ENCODE measurements at places on chromosomes 11 and 22. TPM values are rescaled to one million over a fixed set of nuclear protein-coding genes. Genes with fewer than 3 reads are reported as not detected.

The PANX2 gene
- 0.10 TPM for total RNA-seq

GRCh38 chr22:44129619-44129976, 51.1 kb upstream of the PARVG start:
- H3K4me1 ChIP-seq = peaks cover 3% of the 10 kb centered on the region
- no peak for DNase-seq
- peaks cover 9% of the 10 kb centered on the region for H3K36me3 ChIP-seq
- H3K4me3 ChIP-seq = no peak overlapping the region
- H3K27ac ChIP-seq = no peak overlapping the region

The EMID1 gene
- not detected for total RNA-seq

The FBXO3 gene
- total RNA-seq = 24.2 TPM

The RAPSN gene
- 0.48 TPM for total RNA-seq

GRCh38 chr22:27719036-27719347, 82.6 kb downstream of the MN1 start:
- H3K27me3 ChIP-seq = no peaks in the 10 kb centered on the region
- no peak overlapping the region for H3K4me3 ChIP-seq
- no peak overlapping the region for H3K27ac ChIP-seq
- DNase-seq = no peak
- no peaks in the 10 kb centered on the region for H3K4me1 ChIP-seq

GRCh38 chr22:24424001-24424900, 3.1 kb upstream of the ADORA2A start:
- H3K27me3 ChIP-seq = peaks cover 8% of the 10 kb centered on the region
- peak overlapping the region; percentile 57 for H3K27ac ChIP-seq
- peaks cover 45% of the 10 kb centered on the region for H3K4me1 ChIP-seq
- peak overlapping the region; percentile 62 for H3K4me3 ChIP-seq
- H3K36me3 ChIP-seq = peaks cover 9% of the 10 kb centered on the region

GRCh38 chr11:17014833-17015626, 816 bp upstream of the PLEKHA7 start:
- no peaks in the 10 kb centered on the region for H3K36me3 ChIP-seq
- peaks cover 5% of the 10 kb centered on the region for H3K4me1 ChIP-seq
- peaks cover 31% of the 10 kb centered on the region for H3K27me3 ChIP-seq
- H3K27ac ChIP-seq = peak overlapping the region; percentile 32
- peak overlapping the region; percentile 76 for H3K4me3 ChIP-seq

DNA sequence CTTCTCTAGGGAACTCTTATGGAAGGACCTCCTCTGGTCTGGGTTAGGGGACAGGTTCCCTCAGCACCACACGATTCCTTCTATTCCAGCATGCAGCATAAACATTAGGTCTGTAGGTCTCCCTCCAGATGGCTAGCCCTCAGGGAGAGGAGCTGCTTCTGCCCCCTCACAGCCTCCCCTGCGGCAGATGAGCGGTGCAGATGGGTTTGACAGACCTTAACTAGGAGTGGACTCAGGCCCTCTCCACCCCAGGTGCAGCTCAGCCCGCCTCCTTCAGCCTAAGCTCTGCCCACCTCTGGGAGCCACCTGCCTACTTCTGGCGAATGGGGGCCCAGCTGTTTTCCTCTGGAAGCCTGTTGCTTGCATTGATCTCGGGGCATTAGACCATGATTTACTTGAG, 55.7 kb upstream of the EIF3D start:
- no peaks in the 10 kb centered on the region for H3K4me1 ChIP-seq
- no peaks in the 10 kb centered on the region for H3K36me3 ChIP-seq
- no peak overlapping the region for H3K27ac ChIP-seq
- no peak for DNase-seq

DNA sequence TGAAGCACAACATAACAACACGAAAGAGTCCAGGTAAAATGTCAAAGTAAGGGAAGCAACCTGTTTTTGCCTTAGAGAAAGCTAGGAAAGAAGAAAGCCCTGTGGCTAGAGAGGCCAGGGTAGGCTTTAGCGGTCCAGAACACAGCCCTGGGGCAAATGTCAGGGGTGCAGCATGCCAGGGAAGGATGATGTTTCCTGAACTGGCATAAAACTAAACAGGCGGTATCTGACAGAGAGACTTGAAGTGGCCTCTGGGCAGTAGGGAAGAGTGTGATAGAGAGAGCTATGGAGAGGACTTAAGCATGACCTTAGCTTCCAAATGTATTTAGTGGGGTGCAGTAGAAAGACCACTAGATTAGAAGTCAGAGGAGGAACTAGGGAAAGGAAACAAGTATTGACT, 103.5 kb downstream of the KCNC1 start:
- no peak overlapping the region for H3K4me3 ChIP-seq
- H3K36me3 ChIP-seq = no peaks in the 10 kb centered on the region
- no peak for DNase-seq
- H3K27ac ChIP-seq = no peak overlapping the region

The ANKRD49 gene
- total RNA-seq = 36.8 TPM

DNA sequence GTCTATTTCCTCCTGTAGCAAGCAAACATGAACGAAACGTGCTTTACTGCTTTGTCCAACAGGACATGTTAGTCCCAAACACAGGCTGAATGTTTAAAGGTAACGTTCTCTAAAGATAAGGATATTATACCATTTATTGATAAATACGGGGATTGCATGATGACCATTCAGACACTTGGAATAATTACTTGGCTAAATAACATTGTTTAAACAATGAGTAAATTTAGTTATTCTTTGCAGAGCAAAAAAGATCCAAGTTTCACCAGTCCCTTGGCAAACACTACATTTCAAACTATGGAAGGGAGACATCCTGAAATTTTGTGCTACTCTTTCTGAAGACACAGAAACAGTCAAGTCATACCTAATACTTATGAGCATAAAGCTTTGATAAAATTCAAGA, 88.0 kb downstream of the ZNF280B start:
- DNase-seq = no peak
- no peak overlapping the region for H3K27ac ChIP-seq
- no peak overlapping the region for H3K4me3 ChIP-seq
- peaks cover 43% of the 10 kb centered on the region for H3K27me3 ChIP-seq

- no peak overlapping the region for H3K27ac ChIP-seq
- H3K4me1 ChIP-seq = no peaks in the 10 kb centered on the region
- H3K4me3 ChIP-seq = no peak overlapping the region
- DNase-seq = no peak
- peaks cover 52% of the 10 kb centered on the region for H3K27me3 ChIP-seq
These were observed 39.3 kb downstream of the ZNRF3 start for GRCh38 chr22:28922540-28923244.

DNA sequence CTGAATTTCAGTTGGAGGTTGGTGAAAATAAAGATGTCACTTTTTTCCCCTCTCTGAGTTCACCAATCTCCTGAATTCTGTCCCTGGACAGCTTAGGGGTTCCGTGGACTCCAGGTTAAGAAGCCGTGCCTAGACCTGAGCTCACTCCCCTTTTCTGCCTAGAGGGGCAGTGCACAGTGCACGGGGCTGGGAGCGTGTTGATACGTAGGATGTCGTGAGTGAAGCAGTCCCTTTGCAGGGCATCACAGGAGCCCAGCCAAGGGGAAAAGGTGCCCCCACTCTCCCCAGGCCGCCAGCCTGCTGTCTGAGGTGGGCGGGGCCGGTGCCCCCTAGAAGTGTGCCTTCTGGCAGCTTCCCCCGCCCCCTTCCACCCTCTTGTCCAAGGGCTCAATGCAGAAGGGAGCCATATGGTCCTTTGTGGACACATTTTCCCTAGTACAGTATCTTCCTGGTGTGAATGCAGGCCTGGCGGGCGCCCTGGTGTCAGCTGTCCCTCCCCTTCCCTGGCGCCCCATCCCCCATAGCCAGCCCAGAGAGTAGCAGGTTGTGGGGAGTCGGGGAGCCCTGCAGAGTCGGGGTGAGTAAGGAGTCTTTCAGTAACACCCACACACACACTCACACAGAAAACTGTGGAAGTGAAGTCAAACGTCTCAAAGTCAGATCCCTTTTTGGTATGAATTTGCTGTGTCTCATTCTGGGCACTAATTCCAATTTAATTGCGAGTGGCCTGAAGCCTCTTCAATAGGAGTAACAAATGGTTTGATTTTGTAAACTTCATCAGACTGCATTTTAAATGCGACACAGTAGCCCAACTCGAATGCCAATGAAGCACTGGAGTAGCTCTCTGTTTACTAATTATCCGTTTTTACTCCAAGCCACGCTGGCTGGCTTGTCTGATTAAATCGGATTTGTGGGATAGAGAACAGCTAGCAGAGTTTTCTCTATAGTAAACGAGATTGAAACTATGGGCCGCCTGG, 67.5 kb upstream of the NNMT start:
- no peak overlapping the region for H3K4me3 ChIP-seq
- peaks cover 13% of the 10 kb centered on the region for H3K27me3 ChIP-seq
- no peak for DNase-seq
- no peaks in the 10 kb centered on the region for H3K36me3 ChIP-seq
- H3K27ac ChIP-seq = no peak overlapping the region

- H3K36me3 ChIP-seq = no peaks in the 10 kb centered on the region
- H3K4me3 ChIP-seq = no peak overlapping the region
- peaks cover 1% of the 10 kb centered on the region for H3K4me1 ChIP-seq
These were observed 55.8 kb downstream of the CLMP start for GRCh38 chr11:123139206-123139605.

The CFAP300 gene
- not detected for total RNA-seq

DNA sequence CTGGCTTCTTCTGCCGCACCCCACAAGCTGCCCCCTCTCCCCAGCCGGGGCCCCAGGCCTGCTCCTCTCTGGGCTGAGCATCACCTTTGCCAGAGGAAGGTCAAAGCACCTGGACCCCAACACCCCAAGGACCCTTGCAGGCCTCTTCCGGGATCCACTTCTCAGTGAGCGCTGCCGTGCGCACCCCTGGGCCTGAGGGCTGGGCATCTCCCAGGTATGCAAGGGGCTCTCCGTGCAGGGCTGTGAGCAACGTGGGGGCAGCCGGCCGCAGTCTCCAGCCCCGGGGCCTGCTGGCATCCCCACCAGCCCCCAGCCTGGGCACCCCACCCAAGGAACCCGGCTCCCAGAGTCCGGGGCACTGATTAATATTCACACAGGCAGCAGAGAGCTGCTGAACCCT, 64.0 kb downstream of the BRD1 start:
- H3K4me1 ChIP-seq = peaks cover 20% of the 10 kb centered on the region
- H3K27ac ChIP-seq = no peak overlapping the region
- H3K4me3 ChIP-seq = no peak overlapping the region
- no peak for DNase-seq
- H3K36me3 ChIP-seq = peaks cover 2% of the 10 kb centered on the region

- H3K4me1 ChIP-seq = peaks cover 23% of the 10 kb centered on the region
- no peak overlapping the region for H3K27ac ChIP-seq
- H3K27me3 ChIP-seq = no peaks in the 10 kb centered on the region
- peaks cover 5% of the 10 kb centered on the region for H3K36me3 ChIP-seq
These were observed 9.6 kb upstream of the CERK start for GRCh38 chr22:46747646-46748045.

The SYT12 gene
- not detected for total RNA-seq

DNA sequence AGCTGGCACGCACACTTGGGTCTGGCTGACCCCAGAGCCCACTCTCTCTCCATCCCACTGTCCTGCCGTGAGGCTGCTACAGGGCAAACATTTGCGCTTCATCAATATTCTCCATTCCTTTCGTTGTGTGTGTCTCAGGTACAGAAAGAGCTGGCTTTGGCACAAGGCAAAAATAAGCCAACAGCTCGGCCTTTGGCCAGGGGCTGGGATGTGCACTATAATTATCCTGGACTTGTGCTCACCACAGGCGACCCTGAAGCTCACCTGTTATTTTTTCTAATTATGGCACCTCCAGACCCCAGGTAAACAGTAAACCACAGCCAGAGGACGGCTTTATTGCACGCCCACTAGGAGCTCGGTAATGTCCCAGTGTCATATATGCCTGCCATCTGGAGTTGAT, 10.9 kb downstream of the ZMAT5 start:
- no peaks in the 10 kb centered on the region for H3K27me3 ChIP-seq
- no peak overlapping the region for H3K27ac ChIP-seq
- H3K4me1 ChIP-seq = peaks cover 12% of the 10 kb centered on the region
- H3K4me3 ChIP-seq = no peak overlapping the region
- no peaks in the 10 kb centered on the region for H3K36me3 ChIP-seq

DNA sequence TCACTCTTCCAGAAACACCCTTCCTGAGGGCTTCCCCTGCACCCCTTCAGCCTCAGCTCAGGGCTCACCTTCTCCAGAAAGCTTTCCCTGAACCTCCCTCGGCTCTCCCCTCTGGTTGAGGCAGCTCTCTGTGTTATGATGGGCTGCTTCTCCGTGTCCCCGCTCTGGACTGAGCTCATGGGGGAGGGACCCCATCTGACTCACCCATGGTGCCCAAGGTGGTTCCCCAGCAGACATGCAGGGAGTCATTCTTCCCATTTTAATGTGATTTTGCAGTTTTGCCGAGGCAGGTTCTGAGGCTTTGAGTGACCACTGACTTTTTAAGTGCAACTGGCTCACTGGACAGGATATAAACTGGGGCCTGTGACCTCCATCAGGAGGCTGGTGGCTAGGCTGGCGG, 495.1 kb downstream of the TBC1D22A start:
- H3K36me3 ChIP-seq = no peaks in the 10 kb centered on the region
- H3K27me3 ChIP-seq = peaks cover 6% of the 10 kb centered on the region
- no peaks in the 10 kb centered on the region for H3K4me1 ChIP-seq
- no peak for DNase-seq
- no peak overlapping the region for H3K4me3 ChIP-seq

The CRYAB gene
- not detected for total RNA-seq

GRCh38 chr11:118889797-118890196, 6.1 kb downstream of the CXCR5 start:
- H3K27me3 ChIP-seq = no peaks in the 10 kb centered on the region
- H3K4me3 ChIP-seq = no peak overlapping the region
- peaks cover 62% of the 10 kb centered on the region for H3K4me1 ChIP-seq
- DNase-seq = no peak

- H3K4me3 ChIP-seq = no peak overlapping the region
- DNase-seq = no peak
- H3K4me1 ChIP-seq = peaks cover 6% of the 10 kb centered on the region
- H3K36me3 ChIP-seq = no peaks in the 10 kb centered on the region
- peaks cover 31% of the 10 kb centered on the region for H3K27me3 ChIP-seq
- no peak overlapping the region for H3K27ac ChIP-seq
These were observed 3.6 kb upstream of the SLC5A4 start for GRCh38 chr22:32258791-32259190.

The OR4C46 gene
- not detected for total RNA-seq

DNA sequence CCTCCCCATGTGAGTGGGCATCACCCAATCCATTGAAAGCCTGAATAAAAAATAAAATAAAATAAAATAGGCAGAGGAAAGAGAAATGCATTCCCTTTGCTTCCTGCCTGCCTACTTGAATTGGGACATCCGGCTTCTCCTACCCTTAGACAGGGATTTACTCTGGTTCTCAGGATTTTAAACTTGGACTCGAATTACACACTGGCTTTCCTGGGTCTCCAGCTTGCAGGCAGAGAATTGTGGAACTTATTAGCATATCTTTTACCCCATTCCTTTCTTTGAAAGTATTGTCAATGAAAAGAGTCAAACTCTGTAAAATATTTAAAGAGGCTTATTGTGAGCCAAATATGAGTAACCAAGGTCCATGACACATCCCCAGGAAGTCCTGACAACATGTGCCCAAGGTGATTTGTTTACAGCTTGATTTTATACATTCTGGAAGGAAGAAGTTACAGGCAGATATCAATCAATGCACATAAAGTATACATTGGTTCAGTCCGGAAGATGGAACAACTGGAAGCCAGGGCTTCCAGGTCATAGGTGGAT, 78.4 kb upstream of the CCDC90B start:
- H3K36me3 ChIP-seq = no peaks in the 10 kb centered on the region
- no peaks in the 10 kb centered on the region for H3K4me1 ChIP-seq
- H3K27me3 ChIP-seq = no peaks in the 10 kb centered on the region
- no peak for DNase-seq
